ENCODE measurements at places on chromosomes 12 and 14. TPM values are rescaled to one million over a fixed set of nuclear protein-coding genes. Genes with fewer than 3 reads are reported as not detected.

TMEM117 gene
- total RNA-seq: 6.5 TPM

ZNF891 gene
- total RNA-seq: 3.1 TPM

GPR68 gene
- total RNA-seq: 12.4 TPM

ARL1 gene
- 26.0 TPM for total RNA-seq

SLC25A3 gene
- total RNA-seq: 469 TPM

PSME1 gene
- 257 TPM for total RNA-seq

NAV3 gene
- total RNA-seq: 0.08 TPM

TPPP2 gene
- not detected for total RNA-seq

ARHGEF40 gene
- 12.0 TPM for total RNA-seq

RIMBP2 gene
- not detected for total RNA-seq

SIX6 gene
- total RNA-seq: not detected

DNA sequence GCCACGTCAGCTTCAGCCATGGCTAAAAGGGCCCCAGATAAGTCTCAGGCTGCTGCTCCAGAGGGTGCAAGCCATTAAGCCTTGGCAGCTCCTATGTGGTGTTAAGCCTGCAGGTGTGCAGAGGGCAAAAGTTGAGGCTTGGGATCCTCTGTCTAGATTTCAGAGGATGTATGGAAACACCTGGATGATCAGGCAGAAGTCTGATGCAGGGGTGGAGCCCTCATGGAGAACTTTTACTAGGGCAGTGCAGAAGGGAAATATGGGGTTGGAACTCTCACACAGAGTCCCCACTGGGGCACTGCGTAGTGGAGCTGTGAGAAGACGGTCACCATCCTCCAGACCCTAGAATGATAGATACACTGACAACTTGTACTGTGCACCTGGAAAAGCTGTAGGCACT, 47.9 kb downstream of the SDR9C7 start:
- DNase-seq: no peak

DNA sequence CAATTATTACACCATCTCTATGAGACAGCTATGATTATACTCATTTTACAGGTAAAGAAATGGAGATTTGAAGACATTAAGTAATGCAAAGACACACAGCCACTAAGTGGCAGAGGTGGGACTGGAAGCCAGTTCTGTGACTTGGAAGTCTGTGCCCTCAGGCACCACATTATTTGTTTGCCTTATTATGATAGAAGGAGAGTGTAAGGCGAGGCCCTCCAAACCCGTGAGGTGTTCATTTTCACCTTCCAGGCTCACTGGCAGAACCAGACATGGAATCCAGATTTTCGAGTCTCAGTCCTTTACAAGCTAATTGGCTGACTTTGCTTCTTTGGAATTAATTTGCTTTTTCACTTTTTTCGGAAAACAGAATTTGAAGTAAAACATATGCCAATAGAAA, 107.9 kb downstream of the CAND1 start:
- DNase-seq: no peak

GRCh38 chr12:96368233-96368632, 32.0 kb downstream of the CDK17 start:
- no peak for DNase-seq

GRCh38 chr12:39095636-39096330, 190.4 kb upstream of the CPNE8 start:
- DNase-seq: no peak

DNA sequence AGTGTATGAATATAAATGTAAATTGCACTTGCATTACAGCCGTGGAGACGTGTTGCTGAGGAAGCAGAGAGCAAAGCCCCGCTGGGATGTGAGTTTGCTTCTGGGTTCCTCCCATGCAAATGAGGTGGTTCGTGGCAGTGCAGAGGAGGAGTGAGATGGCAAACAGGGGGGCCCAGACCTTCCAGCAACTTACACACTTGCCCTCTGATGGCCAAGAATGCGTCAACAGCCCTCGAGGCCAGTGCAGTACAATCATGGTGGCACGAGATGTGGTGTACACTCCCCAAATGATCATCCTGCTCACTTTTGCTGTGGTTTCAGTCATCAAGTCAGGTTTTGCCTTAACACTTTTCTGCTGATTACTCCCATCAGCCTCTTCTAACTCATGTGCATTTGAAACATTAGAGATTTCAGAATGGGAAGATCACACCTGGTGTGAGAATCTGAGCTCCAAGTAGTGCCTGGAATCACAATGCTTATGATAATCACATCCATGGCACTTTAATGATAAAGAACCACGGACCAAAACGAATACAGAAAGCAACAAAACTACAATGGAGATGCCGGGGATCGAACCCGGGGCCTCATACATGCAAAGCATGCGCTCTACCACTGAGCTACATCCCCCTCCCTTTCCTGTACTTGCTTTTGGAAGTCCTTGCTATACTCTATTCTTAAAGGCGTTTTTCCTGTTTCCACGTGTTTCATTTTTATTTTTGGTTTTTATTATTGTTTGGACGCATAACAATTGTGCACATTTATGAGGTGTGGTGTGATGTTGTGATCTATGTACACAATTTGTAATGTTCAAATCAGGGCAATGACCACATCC, 7.0 kb upstream of the UBC start:
- DNase-seq: peak; percentile 43

DNA sequence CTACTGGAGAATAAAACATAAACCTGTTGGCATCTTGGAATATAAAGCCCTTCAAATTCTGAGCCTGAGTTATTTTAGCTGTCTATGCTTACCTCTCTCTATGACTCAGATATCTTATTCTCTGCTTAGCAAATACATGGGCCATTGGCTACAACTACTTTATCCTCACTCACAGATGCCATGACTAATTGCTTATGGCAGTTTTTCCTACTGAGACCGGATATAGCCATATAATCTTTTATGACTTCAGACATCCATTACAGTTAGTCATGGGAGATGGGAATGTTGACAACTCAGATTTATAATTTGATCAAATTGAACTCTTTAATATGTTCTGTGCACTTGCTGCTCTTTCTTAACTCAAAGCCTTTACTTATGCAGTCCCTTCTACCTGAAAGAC, 502.4 kb upstream of the ATP2B1 start:
- no peak for DNase-seq

GRCh38 chr12:111123390-111123789, 203.0 kb upstream of the MYL2 start:
- DNase-seq: no peak

DNA sequence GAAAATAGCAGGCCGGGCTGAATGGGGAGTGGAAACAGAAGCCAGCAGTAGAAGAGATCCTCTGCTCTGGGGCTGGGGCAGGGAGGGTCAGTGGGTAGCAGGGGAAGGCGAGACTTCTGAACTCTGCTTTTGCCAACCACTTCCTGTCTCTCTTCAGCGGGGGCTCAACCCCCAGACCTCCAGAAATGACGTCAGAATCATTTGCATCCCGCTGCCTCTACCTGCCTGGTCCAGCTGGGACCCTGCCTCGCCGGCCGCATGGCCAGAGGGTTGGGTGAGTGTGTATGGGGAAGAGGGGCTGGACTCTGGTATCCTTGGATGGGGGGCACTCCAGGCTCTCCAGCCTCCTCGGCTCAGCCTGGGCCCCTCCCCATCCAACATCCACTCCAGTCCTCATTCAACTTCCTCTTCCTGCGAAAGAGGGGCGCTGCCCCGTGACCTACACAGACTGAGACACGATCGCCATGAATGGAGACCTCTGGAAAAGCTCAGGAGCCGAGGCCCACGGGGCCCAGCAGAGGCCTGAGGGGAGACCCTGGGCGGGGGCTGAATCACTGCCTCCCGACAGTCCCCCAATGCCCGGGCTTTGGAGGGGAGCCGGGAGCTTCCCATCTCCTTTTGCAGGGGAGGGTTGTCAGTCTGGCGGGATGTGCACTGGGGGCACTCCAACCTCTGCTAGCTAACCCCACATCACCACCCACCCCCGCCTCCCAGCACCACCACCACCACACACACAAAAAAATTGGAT, 458 bp upstream of the HOXC4 start:
- DNase-seq: no peak

- DNase-seq: no peak
Measured at GRCh38 chr12:57201631-57202030, 15.0 kb upstream of the NXPH4 start.

DNA sequence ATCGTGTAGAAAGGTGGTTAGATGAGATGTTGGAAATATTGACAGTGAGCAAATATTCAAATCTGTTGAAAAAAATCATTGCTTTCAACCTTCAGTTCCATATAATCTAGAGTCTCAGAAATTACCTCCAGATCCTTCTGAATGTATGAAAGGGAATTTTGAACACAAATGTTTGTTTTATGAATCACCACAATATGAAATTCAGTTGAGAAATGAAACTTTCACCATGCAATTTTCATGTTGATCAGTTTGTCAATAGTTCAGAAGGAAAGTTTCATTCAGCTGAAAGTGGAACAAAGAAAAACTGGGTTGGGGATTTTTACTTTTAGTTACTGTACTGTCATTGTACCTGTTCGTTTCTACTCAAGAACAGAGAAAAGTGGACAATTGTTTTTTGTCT, 953.6 kb downstream of the SLC6A15 start:
- no peak for DNase-seq

- DNase-seq: no peak
Measured at GRCh38 chr12:28172434-28173030, 17.7 kb upstream of the CCDC91 start.

GRCh38 chr14:69542311-69542710, 32.4 kb downstream of the CCDC177 start:
- DNase-seq: no peak

DNA sequence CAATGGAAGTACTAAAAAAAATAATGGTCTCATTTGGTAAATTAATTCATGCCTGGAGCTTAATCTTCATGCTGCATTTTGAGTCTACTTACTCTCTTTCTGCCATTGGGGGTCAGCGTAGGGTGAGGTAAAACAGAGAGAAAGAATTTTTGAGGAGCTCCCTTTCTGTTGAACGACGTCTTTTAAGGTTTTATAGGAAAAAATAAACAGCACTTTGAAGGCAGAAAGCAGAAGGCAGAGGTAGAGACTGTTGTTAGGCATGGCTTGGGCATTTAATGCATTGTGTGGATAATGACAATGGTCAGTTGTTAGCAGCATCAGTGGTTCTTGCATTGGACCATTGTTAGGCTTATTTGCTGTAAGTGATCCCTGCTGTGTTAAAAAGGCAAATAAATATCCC, 557.2 kb upstream of the STXBP6 start:
- no peak for DNase-seq

- no peak for DNase-seq
Measured at GRCh38 chr14:75204116-75204515, 27.7 kb upstream of the TMED10 start.

- no peak for DNase-seq
Measured at GRCh38 chr14:63179383-63179782, 24.9 kb upstream of the RHOJ start.

DNA sequence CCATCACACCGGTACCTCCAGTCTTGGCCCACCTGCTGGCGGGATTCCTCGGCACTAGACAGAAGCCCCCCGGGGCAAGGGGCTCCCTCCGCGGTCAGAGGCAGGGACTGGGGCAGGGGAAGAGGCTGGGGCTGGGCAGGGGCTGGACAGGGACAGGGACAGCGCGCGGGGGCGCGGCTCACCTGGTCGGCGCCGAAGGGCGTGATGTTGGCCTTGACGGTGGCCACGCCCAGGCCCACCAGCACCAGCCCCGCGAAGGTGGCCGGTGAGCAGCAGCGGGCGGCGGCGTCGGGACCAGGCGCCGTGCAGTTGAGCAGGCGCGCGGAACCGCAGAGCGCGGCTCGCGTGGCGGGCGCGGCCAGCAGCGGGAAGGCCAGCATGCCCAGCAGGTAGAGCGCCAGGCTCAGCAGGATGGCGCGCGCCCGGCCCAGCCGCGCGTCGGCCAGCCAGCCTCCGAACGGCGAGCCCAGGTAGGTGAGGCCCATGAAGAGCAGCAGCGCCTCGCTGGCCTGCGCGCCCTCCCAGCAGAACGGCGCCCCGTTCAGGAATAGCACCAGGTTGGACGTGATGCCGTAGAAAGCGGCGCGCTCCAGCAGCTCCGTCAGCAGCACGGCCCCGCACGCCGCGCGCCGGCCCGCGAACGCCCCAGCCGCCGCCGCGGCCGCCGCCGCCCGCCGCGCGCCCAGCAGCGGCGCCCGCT, 392 bp downstream of the SLC15A4 start:
- DNase-seq: no peak

- DNase-seq: no peak
Measured at GRCh38 chr12:63318933-63319332, 167.9 kb upstream of the AVPR1A start.

DNA sequence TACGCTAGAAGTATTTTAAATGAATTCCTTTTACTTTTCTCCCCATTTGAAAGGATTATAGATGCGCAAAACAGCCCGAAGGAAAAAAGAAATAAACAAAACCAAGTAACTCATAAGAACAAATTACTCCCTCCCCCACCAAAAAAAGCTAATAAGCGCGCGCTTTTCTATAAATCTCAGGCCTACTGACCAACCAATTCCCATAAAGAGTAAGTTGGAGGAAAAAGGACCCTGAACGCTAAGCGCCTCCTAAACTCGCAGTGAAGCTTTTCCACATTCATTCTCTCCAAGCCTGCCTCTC, 588 bp downstream of the MBIP start:
- DNase-seq: no peak

GRCh38 chr14:92922883-92923743, at the start of gene CHGA:
TSS of gene CHGA (plus strand) at chr14:92923150. CDS start at chr14:92923360, 210 bp downstream.
- peak; percentile 20 for DNase-seq

GRCh38 chr12:462936-463705, 3.4 kb downstream of the B4GALNT3 start:
- DNase-seq: no peak

DNA sequence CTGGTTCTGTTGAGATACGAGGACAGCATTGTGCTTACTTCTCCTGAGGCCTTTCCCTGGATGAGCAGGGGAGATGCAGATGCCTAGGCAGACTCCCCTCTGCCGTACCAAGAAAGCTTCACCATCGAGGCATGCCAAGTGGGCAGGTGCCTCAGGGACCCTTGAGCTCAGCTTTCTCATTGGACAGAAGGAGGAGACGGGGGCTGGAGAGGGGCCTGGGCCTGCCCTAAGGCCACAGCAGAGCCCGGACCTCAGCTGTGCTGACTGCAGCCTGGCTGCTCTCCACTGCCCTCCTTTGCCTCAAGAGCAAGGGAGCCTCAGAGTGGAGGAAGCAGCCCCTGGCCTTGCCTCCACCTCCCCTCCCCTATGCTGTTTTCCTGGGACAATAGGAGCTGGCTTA, 23.4 kb downstream of the SERPINA1 start:
- DNase-seq: no peak

DNA sequence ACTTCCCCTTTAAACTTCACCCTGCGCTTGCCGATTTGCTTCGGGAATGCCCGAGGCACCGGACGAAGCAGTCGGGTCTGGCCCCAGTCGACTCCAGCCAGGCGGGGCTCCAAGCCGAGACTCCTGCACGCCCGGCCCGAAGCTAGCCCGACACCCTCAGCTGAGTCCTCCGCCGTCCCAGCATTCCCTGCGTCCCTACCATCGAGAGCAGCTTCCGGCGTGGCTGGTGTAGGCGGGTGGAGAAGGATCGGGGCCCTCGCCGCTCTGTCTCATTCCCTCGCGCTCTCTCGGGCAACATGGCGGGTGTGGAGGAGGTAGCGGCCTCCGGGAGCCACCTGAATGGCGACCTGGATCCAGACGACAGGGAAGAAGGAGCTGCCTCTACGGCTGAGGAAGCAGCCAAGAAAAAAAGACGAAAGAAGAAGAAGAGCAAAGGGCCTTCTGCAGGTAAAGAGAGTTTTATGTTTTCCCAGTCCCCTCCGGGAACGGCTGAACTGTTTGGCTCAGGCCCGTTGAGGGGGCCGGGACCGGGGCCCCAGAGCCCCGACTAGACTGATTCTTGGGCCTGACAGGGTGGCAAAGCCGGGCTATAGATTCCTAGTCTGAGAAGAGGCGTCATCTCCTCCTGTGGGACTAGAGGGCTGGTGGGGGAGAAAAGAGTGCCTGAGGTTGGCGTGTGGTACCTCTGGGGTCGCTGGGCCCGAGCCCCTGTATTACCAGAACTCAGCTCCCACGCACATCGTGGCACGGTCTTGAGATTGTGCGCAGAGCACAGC, at the start of gene METAP2:
METAP2 (plus strand) TSS at position 269 of the 776 bp plus-strand sequence; CDS start at position 297, 28 bp downstream.
- DNase-seq: peak; percentile 75
